ENCODE measurements at places on chromosomes 2 and 18. TPM values are rescaled to one million over a fixed set of nuclear protein-coding genes. Genes with fewer than 3 reads are reported as not detected.

Gene GAREM1
- 0.10 TPM for total RNA-seq

Gene EFEMP1
- not detected for total RNA-seq

Gene KRTCAP3
- total RNA-seq, result 9.1 TPM

Gene MC5R
- not detected for total RNA-seq

Gene KYNU
- 1.8 TPM for total RNA-seq

Gene MRO
- not detected for total RNA-seq

All from T-helper 17 cell (primary cell).